ENCODE measurements at places on chromosomes 4 and X.

DNA sequence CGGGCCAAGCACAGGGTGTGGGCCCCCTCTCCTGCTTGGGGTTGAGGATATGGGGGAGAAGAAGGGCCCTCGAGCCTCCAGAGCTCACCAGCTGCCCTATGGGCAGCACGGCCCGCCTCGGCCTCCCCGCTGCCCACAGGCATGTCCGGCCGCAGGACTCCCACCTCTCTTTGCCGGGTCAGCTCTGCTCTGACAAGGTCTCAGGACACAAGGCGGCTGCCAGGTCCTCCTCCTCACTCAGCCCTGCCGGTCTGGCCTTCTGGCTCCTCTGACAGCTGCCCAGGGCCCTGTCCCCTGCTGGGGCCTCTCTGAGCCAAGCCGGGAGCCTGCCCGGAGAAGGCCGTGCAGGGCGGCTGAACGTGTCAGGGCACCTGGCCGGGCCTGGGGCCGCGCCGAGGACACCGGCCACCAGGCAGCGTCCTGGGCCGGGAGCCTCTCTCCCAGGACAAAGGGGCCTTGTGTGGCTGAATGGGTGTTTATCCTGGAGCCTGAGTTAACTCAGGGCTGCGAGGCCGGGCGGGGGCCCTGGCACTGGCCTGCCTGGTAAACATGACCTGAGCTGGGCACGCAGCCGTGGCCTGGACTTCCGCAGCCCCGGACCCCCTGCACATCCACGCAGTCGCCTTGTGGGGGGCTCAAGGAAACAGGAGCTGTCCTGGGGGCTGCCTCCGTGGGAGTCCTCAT, 25.7 kb downstream of the TACC3 start:
- DNase-seq = no peak

DNA sequence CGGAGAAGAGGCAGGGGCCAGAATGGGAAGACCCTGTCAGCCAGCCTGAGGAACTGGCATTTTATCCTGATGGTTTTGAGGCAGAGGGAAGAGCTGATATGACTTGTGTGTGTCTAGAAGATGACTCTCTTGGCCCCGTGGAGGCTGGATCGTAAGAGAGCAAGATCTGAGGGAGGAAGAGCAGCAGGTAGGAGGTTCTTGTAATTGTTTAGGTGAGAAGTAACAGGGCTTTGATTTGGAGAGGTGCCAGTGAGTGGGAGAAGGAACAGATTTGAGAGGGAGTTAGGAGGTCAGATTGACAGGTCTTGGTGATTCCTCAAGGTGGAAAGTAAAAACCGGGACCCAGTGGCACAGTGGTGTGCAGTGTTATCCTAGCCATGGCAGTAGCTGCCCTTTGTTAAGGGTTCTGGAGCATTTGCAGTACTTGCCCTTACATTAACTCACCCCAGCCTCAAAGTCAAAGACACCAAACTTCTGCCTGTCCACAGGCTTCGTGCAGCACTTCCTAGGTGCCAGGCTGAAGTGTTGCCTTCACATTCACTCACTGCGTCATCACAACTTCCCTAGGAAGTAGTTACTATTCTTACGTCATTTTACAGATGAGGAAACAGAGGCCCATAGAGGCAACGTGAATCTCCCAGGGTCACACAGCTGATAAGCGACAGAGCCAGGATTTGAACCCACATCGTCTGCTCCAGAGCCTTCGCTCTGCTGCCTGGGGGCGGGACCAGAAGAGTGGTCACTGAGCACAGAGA, 23.7 kb downstream of the RTL5 start:
- DNase-seq = no peak

DNA sequence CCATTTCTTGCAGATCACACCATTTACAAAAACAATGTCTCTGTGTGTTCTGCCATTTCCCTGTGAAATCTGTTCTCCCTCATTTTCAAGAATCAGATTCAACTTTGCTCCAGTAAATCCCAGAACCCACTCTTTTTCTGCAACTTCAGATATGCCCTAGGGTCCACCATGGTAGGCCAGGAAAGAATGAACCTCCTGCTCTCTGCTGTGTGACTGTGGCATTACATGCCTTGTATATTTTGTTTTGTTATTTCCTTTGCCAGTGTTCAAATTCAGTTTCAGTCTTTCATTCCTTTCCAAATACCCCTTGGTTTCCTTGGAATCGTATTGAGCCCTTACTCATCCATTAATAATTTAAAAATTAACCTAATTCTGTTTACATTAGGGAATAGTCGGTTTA, 290.2 kb upstream of the VCX start:
- no peak for DNase-seq

DNA sequence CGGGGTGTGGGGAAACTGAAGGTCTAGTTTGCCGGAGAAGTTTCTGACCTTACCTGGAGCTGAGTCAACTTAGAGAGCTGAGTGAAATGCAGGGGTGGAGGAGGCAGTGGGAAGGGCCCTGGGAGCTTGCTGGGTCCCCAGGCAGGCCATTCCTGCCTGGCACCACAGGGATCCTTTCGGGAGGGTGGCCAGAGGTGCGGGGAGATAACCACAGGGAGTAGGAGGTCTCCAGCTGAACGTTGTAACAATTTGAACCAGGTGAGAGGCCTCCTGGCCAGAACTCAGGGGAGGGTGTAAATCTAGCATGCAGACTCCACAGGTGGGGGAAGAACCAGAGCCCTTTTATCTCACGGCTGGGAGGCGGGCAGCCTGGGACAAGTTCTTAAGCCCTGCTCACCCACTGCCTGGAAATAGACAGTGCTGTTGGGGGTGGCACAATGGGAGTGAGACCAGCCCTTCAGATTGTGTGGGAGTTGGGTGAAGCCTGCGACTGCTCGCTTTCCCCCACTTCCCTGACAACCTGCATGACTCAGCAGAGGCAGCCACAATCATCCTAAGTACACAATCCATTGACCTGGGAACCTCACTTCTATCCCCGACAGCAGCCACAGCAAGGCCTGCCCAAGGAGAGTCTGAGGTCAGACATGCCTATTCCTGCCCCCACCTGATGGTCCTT, 247.4 kb downstream of the ADGRA3 start:
- no peak for DNase-seq

- no peak for DNase-seq
Measured at GRCh38 chr4:72205298-72205697, 173.5 kb downstream of the NPFFR2 start.

Measured in esophagus squamous epithelium (tissue), 5 donors.